ENCODE measurements at places on chromosomes 12 and 14.

- DNase-seq = no peak
These were observed 199.9 kb downstream of the LRIG3 start for GRCh38 chr12:58720421-58720820.

GRCh38 chr12:40969796-40970195, 218.3 kb upstream of the PDZRN4 start:
- DNase-seq = no peak

DNA sequence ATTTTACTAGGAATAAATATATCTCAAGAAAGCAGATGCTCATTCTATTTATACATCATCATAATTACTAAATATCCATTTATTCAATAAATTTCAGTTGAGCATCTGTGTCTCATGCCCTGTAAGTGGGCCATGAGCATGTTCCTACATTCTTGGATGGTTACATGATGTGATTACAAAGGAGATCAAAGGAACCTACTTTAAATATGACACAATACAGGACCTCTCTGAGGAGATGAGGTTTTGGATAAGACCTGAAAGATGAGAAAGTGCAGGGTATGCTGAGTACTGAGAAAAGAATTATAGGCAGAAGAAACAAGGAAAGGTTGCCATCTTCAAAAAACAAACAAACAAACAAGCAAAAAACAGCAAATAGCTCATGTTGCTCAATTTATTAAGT, 105.4 kb upstream of the CNTN1 start:
- DNase-seq = no peak

DNA sequence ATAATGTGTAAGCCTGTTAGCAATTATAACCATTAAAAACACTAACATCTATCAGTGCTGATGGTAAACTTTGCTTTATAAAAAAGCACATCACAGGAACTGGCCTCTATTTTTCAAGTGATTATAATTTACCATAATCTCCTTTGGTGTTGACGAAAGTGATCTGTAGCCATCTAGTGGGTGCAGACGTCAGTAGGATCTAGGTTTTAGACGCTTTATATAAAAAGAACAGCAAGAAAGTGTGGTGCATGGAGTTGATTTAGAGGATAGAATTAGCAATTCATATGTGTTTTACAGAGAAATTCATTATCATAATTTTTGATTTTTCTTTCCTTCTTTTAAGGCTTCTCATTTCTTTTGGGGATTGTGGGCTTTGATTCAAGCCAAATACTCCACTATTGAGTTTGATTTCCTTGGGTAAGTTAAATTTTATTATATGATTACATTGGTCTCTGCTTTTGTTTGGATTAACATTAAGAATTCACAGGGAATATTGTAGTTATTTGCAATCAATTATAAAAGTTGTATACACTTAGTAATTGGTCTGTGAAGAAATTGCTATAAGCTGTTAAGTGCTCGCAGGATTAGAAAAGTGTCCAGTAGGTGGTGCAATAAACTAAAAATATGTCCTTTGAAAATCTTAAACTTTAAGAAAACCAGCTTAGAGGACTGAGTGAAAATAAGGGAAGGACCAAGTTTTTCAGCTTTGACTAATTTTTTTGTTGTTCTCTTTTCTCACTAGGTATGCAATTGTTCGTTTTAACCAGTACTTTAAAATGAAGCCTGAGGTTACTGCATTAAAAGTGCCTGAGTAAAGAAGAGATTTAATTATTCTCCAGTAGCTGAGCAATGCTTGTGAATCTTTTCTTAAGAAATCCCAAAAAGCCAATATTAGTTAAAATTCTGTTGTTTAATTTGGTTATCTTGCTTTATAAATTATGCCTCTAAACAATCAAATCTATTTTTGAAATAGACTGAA, 59.5 kb downstream of the ETNK1 start:
- DNase-seq = no peak

DNA sequence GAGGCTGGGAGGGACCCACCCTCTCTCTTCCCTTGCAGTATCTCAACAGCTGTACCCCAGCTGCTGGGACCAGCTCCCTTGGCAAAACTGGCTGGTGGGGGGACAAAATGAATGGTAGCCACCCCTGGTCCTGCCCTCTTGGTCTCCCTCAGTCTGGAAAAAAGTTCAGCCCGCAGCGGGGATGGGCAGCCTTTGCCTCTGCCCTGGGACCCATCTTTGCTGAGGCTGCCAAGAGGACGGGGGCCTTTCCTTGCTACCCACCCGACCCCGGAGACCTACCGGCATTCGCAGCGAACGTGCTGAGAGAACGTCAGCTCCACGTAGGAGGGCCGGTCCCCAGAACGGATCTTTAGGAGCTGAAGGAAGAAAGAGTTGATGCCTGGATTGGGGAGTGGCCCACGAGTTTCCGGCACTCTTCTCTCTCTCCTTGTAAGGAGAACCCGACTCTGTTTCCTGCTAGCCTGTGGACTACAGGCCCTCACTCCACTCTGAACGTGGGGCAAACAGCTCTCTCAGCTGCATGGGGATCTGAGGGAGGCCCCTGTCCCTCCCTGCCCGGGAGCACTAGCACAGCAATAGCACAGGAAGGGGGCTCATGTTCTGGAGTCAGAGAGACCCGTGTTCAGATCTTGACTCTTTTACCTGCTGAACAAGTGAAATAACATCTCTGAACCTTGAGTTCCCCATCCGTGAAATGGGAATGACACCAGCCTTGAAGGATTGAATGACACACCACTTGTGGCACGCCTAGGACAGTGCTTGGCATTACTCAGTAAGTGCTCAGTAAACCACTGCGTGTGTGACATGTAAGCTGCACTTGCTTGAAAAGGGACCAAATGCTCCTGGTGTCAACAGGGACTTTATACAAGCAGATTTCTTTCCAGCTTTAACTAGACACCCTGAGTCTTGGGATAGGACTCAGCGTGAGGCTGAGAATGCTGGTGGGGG, 6.9 kb downstream of the PGF start:
- no peak for DNase-seq

DNA sequence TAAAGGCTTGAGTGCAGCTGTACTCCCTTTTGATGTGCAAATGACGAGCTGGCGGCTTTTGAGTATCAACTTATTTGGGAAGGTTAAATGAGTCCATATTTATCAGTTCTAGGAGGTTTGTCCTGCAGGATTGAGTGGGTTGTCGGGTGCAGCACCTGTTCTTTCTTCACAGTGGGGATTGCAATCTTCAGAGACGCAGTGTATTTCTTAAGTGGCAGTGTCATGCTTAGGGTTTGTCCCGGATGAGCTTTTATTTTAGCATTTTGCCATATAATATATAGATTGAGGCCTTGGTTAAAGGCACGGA, 1.2 kb downstream of the FUT8 start:
- DNase-seq = no peak

- no peak for DNase-seq
These were observed 912.3 kb upstream of the SEL1L start for GRCh38 chr14:82445810-82446570.

DNA sequence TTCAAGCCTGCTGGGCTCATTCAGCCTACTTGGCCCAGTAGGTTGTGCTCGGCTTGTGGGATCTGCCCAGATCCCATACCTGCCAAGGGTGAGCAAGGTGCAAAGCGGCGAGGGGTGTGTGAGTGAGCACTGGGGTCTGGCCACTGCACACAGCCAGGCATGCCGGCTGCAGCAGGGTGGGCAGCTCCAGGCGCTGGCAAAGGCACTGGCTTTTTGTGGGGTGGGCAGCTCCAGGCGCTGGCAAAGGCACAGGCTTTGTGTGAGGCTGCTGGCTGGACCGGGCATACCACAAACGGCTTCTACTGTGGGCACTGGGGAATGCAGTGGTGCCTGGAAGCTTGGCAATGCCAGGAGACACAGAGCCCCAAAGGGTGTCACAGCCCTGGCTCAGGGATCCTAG, 137.4 kb downstream of the SLC16A7 start:
- DNase-seq = no peak

- no peak for DNase-seq
These were observed 1.4 kb downstream of the COCH start for GRCh38 chr14:30875788-30876053.

- DNase-seq = no peak
These were observed 233.3 kb upstream of the KRR1 start for GRCh38 chr12:75744607-75745256.

DNA sequence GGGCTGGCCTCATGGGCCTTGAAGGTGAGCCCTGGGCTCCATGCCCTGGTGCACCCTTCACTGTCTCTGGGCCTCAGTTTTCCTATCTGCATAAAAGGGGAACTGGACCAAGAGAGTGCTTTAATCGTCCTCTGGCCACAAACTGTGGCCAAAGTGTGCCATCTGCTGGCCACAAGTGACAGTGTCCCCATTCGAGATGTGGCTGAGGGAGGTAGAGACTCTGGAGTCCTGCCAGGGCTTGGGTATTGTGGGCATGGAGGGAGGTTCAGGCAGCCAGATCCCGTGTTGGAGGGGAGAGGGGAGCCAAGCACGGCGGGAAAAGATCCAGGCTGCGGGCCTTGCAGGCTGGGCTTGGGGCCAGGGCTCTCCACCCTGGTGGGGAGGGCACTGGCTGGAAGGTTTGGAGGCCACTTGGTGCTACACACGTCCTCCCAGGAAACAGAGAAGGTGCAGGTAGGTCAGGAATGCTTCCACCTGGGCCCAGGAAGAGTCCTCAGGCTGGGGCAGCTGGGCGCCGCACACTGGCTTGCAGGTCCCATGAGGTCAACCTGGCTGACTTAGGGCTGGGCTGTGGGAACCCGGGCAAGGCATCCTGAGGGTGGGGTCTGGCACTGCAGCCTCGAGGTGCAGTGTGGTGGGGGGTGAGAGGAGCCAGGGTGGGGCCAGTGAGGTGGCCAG, 7.3 kb upstream of the KIF26A start:
- DNase-seq = peak; percentile 83

GRCh38 chr14:105062048-105062433, 3.2 kb downstream of the GPR132 start:
- no peak for DNase-seq

DNA sequence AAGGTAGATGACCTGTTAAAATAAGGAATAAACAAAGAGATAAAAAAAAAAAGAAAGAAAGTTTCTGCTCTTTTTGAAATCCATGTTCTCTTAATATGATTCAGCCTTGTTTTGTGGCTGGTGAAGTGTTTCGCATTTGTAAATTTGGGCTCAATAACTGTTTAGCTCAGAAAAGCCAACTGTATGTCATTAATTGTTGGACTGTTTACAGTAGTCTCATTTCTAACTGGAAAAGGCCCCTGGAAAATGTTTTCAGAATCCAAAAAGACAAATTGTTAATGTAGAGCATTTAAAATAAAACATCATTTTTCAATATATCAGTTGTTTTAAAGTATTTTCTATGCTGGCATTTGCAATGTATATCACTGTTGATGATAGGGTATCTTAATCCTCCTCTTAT, 47.4 kb upstream of the DYRK2 start:
- DNase-seq = no peak

DNA sequence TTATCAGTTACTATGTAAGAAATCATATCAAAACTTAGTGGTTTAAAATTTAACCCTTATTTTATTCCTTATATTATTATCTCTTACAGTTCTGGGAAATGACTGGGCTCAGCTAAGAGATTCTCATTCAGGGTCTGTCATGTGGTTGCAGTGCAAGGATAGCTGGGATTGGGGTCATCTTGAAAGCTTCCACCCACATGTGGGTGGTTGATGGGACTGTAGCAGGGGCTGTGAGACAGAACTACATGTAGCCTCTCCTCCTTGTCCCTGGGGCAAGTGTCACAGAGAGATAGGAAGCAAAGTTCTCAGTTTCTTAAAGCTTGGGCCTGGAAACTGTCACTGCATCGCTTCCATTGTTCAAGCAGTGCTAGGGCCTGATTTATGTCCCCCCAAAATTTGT, 57.8 kb downstream of the DACT1 start:
- no peak for DNase-seq

Measured in BE2C (cell line).